Stimulated activated CD4-positive, alpha-beta T cell treated with anti-CD3 and anti-CD28 coated beads, Interleukin-1b, Interleukin-23, amount 100 ng/mL, for 48 hours (primary cell): ENCODE measurements at places on chromosomes 6 and 20.

- DNase-seq: no peak
Measured at GRCh38 chr6:87029711-87030314, 65.1 kb downstream of the CGA start.

DNA sequence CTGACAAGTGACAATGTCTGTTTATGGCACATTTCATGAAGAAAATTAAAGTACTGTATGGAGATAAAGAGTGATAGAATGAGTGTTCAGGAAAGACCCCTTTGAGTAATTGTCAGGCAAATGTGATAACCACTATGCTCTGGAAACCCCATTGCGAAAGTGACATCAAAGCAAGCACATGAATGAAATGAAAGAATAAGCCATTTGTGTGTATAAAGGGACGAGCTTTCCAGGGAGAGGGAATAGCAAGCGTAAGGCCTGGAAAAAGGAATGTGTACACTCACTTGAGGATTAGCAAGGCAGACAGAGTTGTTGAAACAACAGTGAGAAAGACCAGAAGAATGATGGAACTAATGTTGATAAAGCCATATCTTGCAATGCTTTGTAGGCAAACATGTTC lies 490.0 kb downstream of the GRIK2 start:
- DNase-seq: no peak

DNA sequence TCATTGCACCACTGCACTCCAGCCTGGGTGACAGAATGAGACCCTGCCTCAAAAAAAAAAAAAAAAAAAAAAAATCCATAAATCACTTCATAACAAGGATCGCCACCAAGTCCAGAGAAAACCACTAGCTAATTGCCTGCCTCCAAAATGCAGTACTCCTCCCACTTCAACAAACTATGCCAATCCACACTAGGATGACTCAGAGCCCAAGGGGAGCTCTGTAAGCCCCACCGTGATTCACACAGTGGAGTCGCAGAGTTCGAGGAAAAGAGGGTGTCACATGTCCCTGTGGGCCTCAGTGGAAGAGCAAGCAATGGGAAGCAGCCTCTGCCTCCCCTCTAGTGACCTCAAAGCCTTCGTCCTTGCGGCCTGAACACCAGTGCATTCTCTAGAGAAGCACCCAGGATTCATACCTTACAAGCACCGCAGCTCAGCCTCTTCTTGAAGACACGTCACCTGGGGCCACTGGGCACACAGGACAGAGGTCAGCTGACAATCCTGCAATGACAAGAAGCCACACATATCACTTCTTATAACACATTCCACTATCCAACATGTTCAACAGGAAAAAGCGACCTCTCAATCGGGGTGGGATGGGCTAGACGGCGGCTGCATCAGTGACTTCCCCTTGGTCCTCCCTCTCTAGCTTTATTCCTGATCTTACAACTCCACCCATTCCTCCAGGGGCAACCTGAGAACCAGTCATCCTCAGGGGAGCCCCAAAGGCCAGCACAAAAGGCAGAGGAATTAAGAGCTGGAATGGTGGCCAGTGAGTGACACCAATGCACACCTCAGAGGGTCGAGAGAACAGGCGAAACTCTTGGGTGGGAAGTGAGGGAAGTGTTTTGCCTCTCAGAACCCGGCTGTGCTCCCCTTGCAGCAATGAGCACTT lies 8.9 kb downstream of the SNHG17 start:
- DNase-seq: peak; percentile 56

- no peak for DNase-seq
Measured at GRCh38 chr6:74574794-74575193, 631.1 kb downstream of the COL12A1 start.

- no peak for DNase-seq
Measured at GRCh38 chr20:61057443-61058121, 194.5 kb upstream of the CDH4 start.

DNA sequence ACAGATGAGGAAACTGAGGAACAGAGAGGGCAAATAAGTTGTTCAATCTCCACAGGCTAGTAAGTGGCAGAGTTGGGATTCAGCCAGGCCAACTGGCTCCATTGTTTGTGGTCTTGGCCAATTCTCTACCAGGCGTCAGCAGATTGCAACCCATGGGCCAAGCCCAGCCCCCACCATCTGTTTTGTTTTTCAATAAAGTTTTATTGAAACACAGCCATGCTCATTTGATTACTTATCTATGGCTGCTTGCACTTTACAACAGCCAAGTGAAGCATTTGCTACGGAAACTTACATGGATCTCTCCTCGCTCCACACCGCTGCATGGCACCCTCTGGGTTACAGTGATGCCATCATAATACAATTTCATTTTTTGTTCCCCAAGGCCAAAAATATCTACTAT lies 90.8 kb downstream of the ZNF217 start:
- no peak for DNase-seq

- no peak for DNase-seq
Measured at GRCh38 chr6:134657751-134658527, 292.0 kb downstream of the ALDH8A1 start.

GRCh38 chr6:35736253-35736894 lies 458 bp upstream of the ARMC12 start:
- DNase-seq: peak; percentile 82

DNA sequence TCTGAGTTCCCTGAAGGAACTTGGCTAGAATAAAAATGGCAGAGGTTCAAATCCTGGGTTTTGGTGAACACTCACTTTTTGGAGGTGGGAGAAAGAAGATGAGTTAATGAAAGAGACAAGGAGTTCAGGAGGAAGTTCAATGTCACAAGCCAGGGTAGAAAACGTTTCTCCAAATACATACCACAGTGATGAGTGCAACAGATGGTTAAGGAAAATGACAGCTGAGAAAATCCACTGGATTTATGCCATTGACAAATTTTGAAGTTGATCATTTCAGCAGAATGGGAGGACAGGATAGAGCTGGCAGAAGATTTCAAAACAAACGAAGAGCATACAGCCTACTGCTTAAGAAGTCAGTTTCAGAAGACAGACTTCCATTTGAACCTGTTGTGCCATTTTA lies 122.7 kb downstream of the GFRAL start:
- no peak for DNase-seq

DNA sequence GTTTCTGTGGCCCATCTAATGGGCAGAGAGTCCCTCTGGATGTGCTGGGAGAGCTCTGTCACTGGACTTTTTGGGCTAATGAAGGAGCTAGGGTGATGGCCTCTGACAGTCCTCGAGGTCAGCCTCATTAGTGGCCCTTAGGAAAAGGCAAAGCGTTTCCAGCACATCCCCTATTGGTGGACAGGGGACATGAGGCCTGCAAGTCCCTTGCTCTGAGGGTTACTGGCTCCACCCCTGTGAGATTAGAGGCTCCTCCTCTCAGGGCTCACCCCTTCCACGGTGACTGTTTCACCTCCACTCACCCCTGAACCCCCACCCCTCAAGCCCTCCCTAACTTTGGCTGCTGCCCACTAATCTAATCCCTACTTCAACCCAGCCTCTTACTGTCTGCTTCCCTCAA lies 12.8 kb upstream of the FANCE start:
- DNase-seq: no peak

DNA sequence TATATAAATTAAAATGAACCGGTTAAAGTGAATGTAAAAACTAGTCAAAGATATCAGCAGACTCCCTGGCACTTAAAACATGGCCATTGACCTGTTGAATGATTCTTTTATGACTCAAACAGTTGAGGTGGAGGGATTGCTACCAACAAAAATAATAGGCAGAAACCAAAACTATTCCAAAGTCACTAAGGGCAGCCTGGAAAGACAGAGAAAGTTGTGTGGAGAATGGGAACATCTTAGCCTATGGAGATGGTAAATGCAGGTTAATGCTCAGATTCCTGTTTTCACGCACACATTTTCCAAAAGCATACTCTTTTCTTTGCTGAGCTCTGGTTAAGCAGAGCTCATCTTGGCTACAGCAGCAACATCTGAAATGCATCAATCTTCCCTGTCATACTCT lies 553.5 kb downstream of the HACE1 start:
- DNase-seq: no peak

- DNase-seq: no peak
Measured at GRCh38 chr6:137728386-137729349, 138.4 kb upstream of the TNFAIP3 start.

- no peak for DNase-seq
Measured at GRCh38 chr20:35511814-35512420, 17.5 kb downstream of the C20orf173 start.

DNA sequence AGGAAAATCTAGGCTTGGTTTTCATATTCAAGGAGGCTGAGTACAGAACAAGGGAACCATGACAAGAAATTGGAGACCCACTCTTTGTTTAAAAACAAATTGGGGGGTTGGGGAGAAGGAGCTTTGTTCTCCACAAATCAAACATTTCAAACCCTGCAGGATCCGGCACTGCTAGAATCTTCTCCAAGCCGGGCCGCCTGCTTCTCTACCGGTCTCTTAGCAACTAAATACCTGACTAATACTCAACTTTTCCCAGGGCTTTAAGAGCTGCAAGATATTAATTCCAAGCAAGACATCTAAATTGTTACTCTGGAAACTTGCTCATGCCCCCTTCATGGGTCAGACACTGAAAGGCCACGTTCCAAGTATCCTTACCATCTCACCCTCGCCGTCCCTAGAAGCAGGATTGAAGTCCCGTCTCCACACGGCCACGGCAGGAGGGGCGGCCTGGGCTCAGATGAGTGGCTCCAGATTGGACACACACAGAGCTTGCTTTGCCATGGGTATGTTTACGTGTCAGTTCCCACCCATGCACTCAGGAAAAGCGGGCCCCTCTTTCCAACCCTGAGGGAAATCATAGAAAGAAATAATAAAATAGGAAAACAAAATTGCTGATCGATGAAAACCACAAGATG lies 126.4 kb upstream of the CDH4 start:
- no peak for DNase-seq

GRCh38 chr20:9867196-9867980 lies 28.5 kb upstream of the PAK5 start:
- DNase-seq: no peak
